ENCODE measurements at places on chromosomes 4 and X.

GRCh38 chr4:185826381-185826780, 14.4 kb upstream of the SORBS2 start:
- no peak for DNase-seq

- peak; percentile 40 for DNase-seq
Observed at GRCh38 chrX:56728752-56729151, 291 bp upstream of the NBDY start.

DNA sequence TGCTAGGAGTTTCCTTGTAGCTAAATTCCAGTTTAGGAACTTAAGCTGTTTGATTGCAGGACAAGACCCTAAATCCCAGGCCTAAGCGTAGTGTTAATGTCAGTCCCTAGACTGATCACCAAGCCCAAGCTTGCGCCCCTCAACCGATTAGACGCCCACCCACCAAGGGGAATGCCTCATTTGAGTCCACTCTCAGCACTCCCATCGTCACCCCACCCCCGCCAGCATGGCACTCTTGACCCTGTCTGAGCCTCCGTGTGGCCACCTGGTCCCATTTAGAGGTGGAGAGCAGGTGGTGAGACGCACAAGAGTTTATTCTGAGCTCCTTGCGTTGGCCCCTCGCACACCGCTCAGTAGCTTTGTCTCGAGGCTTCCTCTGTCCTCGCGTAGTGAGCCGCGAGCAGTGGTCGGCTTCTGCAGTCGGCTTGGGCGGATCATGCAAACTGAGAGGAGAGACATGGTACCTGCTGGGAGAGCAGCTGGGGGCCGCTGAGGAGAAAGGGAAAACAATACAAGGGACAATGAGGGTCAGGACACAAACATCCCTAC, 48.5 kb upstream of the ZNF157 start:
- no peak for DNase-seq

DNA sequence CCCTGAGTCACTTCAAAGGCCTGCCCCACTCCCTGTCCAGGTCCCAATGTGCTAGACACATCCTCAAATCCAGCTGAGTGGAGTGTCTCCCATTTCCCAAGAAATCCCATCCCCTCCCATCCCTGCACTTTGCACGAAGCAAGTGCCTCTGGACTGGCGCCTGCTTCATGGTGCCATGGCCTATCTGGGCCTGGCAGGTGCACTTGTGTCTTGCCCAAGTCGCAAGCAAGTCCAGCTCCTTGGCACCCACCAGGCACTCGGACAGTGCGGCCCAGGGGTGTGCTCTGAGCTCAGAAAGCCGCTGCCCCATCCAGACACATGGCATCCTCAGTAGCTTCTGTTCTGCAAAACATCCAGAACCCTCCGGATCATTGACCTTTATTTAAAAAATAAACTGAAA, 97.4 kb downstream of the DCTD start:
- DNase-seq = no peak

- peak; percentile 30 for DNase-seq
Observed at GRCh38 chr4:2261110-2261852, 628 bp downstream of the MXD4 start.

DNA sequence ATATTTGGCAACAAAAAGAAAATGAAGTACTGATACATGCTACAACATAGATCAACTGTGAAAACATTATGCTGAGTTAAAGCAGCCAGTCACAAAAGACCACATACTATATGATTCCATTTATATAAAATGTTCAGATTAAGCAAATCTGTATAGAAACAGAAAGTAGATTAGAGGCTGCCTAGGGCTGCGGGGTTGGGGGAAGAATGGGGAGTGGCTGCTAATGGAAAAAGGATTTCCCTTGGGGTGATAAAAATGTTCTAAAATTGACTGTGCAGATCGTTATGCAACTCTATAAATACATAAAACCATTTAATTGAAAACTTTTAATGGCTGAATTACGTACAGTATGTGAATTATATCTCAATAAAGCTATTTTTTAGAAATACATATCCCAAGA, 46.8 kb downstream of the NEK1 start:
- no peak for DNase-seq

DNA sequence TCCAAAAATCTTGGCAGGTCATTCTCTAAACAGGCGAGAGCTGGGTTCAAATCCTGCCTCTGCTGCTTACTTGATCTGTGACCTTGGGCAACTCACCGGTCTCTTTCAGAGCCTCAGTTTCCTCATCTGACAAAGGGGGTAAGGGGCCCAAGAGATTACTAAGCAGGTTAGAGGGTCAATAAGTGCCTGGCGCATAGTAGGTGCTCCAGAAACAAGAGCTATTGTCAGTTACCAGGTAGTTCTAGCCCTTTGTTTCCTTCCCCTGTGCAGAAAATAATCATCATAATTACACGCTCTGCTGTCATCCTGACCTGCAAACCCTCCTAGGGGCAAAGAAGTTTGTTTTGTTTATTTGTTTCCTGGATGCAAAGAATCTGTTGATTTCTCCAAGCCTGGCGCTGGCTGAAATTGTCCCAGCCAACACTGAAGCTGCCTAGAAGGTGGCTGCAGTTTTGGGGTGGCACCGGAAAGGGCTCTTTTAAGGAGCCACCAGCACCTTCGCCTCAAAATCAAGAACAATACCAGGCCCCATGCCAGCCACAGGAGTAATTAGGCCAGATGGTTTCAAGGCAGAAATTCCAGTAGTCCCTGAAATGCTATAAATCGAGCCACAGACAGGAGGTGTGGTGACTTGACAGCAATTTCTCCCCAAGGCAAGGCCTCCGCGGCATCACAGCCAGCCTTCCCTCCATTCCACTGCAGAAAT, 10.2 kb upstream of the KIAA0232 start:
- DNase-seq = peak; percentile 73

DNA sequence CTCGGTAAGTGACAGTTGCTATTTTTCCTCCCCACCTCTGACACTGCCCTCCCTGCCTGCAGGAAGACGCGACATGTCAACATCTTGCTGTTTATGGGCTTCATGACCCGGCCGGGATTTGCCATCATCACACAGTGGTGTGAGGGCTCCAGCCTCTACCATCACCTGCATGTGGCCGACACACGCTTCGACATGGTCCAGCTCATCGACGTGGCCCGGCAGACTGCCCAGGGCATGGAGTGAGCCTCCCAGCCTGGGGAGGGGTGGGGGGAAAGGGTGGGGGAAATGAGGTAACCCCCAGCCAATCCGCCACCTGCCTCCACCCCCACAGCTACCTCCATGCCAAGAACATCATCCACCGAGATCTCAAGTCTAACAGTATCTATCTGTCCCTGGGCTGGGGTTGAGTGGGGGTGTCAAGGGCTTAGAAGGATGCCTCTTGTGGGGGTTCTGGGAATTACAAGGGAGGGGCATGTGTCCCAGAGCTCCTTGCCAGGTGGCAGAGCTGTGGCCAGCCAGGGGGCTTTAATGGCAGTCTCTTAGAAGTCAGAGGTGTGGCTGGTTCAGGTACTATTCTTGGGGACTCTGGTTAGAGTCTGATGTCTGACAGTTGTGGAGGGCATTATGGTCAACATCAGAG, 7.8 kb downstream of the ARAF start:
- no peak for DNase-seq

DNA sequence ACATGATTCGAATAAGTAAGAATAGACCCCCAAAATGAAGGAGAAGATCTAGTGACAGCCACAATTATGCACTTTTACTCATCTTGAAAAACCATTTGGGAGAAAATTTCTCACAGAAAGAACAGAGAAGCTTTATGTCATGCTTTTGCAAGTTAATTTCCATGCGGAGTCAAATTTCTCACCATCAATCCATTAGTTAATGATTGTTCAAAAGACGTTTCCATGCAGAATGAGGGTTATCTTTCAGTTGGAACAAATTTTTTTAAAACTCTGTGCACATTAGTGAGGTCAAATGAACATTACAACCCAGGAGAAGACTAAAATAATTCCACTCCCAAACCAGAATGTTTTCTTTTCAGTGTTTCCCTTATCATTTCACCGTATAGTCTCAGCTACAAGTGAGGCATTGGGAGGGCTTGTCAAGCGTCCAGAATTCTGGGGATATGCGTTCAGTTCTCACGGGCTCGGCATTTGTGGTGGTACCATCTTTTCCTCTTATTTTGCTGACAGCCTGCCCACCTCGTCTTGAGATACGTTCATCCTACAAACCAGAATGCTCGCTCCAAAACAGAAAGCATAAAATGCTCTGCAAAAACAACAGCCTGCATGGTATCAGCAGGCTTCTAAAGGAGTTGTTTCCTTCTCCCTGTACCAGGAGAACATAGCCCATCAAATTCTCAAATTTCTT, 130.8 kb upstream of the TBL1X start:
- no peak for DNase-seq

GRCh38 chrX:121000589-121000988, 15.0 kb upstream of the CT47A1 start:
- peak; percentile 10 for DNase-seq

DNA sequence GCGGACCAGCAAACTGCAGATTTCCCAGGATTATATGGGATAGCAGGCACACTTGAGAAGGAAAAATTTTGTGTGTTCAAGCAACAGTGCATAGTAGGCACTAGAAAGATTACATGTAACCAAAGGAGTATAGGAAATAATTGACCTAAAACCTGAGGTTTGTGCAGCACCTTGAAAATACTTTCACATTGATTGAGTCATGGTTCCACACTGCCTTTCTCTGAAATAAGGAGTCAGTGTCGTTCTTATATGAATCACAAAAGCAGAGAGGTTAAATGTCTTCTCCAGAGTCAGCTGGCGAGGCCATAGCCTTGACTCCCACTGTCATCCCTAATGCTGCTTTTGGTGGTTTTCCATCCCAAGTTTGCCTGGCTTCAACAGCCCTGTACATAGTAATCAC, 138.9 kb downstream of the SOWAHB start:
- no peak for DNase-seq

DNA sequence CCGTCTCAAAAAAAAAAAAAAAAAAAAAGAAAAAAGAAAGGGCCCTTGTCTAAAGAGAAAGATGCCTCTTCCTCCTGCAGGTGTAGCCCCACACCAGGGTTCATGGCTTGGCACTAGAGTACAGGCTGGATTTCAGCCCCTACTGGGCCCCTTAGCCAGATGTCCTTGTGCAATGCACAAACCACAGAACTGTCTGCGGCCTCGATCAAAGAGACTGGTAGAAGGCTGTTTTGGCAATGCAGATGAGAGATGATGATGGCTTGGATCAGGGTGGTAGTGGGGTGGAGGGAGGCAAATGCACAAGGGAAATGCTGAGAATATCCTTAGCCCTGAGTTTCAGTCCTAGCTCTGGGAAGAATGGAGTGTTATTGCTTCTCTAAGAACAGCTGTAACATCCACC, 26.5 kb upstream of the TSR2 start:
- DNase-seq = peak; percentile 81

DNA sequence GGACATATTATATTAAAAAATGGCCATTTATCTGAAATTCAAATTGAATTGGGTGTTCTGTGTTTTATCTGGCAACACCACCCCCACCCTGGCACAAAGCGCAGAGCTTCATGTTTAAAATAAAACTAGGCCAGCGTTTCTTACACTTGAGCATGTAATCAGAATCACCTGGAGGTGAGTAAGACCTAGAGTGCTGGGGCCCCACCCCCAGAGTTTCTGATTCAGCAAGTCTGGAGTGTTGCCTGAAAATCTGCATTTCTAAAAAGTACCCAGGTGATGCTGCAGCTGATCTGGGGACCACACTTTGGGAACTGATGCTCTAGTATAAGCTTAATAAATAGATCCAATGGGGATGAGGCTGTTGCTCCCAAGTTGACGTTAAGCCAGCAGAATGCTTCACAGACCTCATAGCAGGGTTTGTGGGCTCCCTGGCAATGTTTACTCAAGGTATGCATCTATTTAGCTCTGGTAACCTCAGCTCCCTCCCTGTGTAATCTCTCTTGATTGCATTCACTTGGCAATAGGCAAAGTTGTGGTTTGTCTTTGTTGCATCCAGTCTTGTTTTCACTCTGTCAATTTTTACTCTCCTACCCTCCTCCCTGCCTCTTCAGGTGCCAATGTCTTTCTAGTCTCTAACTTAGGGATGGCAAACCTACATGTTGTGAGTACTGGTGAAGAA, 99.8 kb upstream of the TEX13D start:
- peak; percentile 17 for DNase-seq

GRCh38 chr4:139176302-139177048, 543 bp downstream of the ELF2 start:
- DNase-seq = peak; percentile 73

GRCh38 chr4:30860978-30861377, 140.8 kb downstream of the PCDH7 start:
- peak; percentile 41 for DNase-seq

All from amniotic epithelial cell (primary cell).